Tibial artery (tissue), 4 donors: ENCODE measurements at places on chromosomes 16 and 17.

DNA sequence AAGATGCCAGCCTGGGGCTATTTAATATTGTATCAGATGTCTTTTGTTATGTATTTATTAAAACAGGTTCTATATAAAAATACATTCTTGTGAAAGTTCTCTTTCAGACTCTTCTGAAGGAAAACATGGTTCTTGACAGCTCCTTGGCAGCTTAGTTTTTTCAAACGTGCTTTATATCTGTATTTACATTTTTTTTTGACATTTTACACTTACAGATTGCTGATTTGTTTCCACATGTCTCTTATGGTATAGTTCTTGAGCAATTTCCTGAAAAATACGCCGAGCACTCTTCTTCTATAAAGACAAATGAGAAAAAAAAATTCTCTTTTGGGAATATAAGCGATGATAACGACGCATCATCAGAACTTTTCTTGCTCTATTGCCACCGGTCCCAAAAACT lies 9.5 kb downstream of the IGSF6 start:
- no peak for DNase-seq

DNA sequence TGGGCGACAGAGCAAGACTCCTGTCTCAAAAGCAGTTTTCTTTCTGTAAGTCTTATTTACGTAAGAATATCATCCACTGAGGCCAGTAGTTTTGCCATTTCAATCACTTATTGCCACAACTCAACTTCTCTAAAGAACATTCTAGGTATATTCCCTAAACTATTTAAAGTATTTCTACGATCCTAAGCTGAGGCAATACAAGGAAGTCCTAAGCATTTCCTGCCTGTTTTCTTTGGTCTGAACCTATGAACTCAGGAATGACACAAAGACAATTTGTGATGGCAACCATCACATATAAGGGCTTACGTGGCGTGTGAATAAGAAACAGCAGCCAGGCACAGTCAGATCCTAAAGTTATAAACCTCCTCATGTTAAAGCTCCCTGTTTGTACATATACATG lies 14.2 kb downstream of the USP36 start:
- no peak for DNase-seq

- no peak for DNase-seq
Measured at GRCh38 chr17:22171631-22172030, 479.3 kb downstream of the KCNJ18 start.

- no peak for DNase-seq
Measured at GRCh38 chr17:64502021-64502420, 4.1 kb downstream of the DDX5 start.

DNA sequence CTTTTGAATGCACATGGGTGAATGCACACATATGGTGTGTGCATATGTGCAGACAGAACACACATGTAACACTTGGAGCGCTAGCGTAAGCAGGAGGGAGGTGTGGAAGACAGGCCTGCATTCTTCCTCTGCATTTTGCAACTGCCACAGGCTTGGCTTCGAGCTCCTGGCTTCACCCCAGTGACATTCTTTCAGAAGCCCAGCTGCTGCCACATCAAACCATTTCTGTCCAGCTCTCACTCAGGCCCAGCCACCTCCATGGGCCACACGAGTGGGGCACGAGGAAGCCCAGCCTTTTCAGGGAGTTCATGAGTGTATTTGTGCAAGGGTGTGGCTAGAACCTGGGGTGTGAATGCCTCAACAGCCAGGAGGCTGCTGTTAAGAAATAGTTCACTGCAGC lies 18.8 kb downstream of the LGALS3BP start:
- DNase-seq: no peak

- no peak for DNase-seq
Measured at GRCh38 chr17:40956401-40957254, 10.1 kb downstream of the KRT39 start.

DNA sequence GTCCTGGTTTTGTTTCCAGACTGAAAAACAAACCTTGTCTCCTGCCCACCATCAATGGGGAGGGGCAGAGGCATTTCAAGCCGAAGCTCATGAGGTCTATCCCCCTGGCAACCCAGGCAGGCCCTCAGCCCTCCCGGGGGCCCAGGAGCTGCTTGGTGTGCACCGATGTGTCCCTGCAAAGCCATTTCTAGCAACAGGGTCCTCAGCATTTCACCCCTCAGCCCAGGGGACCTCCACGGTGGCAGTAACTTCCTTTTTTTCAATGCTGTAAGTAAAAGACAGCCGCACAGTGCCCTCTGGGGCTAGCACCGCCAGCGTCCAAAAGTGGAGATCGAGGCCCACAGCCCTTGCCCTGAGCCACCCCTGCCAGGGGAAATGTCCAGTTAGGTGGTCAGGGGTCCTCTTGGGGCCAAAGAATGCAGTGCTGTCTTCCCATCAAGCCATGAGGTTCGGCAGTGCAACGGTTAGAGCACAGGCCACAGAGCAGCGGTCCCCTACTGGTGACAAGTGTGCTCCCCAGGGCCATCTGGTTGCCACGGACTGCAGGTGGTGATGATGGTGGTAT lies 79.9 kb downstream of the LITAF start:
- DNase-seq: no peak

GRCh38 chr16:30009990-30010843 lies 610 bp downstream of the DOC2A start:
- no peak for DNase-seq

DNA sequence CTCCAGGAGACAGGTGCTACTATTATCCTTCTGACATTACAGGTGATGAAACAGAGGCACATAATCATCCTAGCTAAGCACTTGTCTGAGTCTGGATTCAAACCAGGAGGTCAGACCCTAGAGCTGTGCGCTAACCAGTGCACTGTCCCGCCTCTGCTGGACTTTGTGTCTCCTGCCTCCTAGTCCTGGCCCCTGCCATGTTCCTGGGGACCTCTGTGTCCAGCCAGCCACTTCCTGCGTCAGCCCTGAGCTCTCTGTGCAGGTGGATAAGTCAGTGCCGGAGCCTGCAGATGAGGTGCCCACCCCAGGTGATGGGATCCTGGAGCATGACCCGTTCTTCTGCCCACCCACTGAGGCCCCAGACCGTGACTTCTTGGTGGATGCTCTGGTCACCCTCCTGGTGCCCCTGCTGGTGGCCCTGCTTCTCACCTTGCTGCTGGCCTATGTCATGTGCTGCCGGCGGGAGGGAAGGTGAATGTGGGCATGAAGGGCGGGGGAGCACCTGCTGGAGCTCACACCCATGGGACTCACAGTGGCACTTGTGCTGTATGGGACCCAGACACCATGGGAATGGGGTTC lies 4.2 kb downstream of the SGCA start:
- DNase-seq: no peak

GRCh38 chr17:21019976-21020586 lies 22.7 kb downstream of the USP22 start:
- DNase-seq: peak; percentile 79

DNA sequence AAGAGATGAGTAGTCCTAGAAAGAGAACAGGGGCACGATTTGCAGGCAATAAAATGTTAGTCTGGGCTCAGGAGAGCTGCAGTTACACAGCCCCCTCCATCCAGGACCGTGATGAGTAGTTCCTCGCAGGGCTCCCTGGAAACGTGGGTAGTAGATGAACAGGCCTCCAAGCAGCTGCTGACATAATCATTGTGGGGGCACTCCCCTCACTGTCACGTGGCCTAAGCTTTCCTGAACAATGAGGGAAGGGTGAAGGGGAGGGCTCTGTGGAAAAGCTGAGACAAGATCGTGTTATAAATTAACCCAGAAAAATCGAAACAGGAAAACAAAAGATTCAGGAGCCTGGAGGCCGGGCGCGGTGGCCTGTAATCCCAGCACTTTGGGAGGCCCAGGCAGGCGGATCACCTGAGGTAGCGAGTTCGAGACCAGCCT lies 1.3 kb upstream of the PER1 start:
- peak; percentile 94 for DNase-seq

DNA sequence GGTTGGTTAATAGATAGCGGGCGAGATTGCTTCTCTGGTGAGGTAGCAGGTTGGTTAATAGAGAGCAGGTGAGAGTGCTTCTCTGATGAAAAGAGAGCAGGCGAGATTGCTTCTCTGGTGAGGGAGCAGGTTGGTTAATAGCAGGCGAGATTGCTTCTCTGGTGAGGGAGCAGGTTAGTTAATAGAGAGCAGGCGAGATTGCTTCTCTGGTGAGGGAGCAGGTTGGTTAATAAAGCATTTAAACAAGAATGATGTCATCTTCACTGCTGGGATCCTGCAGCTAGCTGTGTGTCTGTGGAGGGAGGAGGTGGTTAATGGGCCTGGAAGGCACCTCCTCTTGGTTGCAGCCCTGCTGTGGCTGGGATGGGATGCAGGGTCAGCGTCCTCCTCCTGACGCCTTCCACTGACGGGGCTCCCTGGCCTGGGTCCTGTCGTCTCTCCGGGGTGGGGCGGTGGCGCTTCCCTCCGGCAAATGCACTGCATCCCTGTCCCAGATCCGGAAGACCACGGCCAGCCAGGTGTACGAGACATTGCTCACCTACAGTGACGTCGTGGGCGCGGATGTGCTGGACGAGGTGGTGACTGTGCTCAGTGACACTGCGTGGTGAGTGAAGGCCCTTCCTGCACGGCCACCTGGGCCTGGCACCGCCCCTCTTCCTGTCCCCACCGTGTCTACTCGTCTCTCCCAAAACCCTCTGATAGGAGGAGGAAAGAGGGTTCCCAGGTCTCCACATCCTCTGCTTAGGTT lies 99.2 kb upstream of the ZNF750 start:
- DNase-seq: no peak

DNA sequence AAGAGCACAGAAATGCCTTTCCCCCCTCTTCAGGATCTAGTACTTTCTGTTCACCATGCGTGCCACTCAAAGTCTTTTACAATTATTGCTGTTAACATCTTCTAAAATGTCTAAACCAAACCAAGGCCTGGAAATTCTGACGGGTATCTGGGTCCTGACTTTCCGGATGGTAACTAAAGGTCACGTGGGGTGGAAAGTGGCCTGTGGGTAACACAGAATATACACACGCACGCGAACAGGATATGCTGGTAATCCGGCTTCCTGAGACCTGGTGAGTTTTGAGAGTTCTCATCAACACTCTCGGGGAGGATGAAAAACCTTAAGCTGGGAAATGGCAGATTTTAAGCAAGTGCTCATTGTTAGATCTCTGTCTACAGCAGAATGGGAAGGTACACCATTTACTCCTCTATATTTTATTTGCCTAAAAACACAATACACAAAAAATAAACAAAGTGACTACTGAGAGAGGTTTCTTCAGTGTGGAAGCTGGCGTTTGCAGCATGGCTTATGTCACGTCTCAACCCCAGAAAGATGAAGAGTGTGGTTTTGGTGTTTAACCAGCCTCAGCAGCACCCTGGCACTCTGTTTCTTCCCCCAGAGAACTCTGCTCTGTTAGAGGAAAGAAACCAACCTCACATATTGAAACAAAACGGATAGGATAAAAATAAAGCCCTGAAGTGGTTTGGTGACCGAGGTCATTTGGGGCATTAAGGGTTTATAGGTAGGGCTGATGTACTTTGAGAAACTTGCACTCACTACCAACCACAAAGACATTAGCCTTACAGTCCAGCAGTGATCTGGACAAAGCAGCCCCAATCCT lies 37.3 kb downstream of the SMG6 start:
- no peak for DNase-seq

DNA sequence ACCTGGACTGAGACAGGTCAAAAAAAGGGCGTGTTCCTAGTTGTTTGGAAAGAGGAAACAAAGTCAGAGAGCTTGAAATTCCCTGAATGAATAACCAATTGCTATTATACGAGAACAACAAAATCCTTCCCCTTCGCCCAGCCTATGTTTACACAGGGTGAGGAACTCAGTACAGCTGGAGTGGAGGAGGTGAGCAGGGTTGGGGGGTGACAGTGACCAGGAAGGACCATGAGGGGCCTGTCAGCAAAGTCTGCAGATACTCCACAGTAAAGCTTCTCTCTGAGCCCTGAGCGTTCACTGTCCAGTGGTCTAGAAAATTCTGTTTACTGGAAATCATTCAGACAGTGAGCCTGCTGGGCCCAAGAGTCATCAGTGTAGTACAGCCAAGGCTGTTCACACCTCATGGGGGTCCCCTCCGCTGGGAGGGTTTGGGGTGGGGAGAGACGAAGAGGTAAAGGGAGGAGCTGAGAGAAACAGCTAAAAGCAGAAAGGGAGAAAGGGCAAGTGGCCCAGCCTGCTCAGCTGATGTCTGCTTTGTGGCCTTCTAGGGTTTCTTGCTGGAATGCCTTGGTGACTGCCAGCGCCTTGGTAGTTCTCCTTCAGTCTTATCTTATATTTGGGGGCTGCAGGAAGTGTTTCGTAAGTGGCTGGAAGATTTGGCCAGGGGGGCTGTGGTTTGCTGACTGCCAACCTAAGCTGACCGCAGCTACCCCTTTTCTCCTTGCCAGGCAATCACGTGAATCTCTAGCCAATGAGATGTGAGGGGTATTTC lies 5.7 kb downstream of the DUSP3 start:
- peak; percentile 61 for DNase-seq

GRCh38 chr17:59361916-59362810 lies 30.7 kb downstream of the YPEL2 start:
- DNase-seq: no peak

GRCh38 chr16:10325783-10326543 lies 59.9 kb upstream of the ATF7IP2 start:
- DNase-seq: no peak

DNA sequence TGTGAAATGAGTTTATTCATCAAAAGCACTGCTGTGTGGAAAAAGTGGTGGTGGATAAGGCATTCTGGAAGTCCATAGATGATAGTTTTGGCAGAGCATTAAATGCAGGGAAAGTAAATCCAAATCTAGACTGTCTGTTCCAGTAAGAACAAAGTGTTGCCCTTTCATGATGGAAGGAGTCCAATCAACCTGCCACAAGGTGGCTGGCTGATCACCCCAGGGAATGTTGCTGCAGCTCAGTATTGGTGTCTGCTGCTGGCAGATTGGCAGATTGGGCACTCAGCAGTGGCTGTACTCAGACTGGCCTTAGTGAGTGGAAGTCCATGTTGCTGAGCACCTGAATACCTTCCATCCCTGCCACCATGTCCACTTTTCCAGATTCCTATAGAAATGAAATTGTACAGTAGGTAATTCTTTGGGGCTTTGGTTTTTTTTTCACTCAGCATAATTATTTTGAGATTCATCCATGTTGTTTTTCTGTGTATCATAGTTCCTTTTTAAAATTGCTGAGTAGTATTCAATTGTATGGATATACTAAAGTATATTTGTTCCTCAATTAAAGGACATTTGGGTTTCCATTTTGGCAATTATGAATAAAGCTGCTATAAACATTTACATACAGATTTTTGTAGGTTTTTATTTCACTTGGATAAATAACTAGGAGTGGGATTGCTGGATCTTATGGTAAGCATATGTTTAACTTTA lies 14.3 kb downstream of the DYNLL2 start:
- DNase-seq: no peak

GRCh38 chr16:85675251-85675874 lies 13.4 kb downstream of the GINS2 start:
- DNase-seq: no peak

- DNase-seq: no peak
Measured at GRCh38 chr16:61858988-61859387, 177.2 kb downstream of the CDH8 start.

- no peak for DNase-seq
Measured at GRCh38 chr17:57925361-57925990, 29.7 kb downstream of the CUEDC1 start.

DNA sequence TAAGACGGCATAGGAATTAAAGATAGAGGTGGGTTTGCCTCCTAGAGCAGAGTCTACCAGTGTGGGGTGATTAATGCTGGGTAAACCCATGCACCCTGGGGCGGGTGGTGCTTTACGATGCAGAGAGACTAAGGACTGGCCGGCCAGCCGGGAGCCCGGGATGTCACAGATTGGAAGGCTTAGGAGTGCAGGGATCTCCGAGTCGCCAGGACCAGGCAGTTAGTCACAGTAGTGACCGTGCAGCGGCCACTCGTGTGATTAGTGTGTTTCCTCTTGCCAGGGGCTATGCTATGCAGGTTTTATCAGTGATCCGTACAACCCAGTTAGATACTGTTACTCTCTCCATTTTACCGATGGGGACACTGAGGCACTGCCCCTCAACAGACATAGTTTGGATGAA lies 10.4 kb downstream of the CMIP start:
- DNase-seq: no peak
